ENCODE measurements at places on chromosomes 2 and 18. TPM values are rescaled to one million over a fixed set of nuclear protein-coding genes. Genes with fewer than 3 reads are reported as not detected.

HAAO gene
- total RNA-seq: 188 TPM

GPR75 gene
- total RNA-seq: 1.6 TPM

KIF1A gene
- 1.1 TPM for total RNA-seq

MGAT4A gene
- total RNA-seq: 6.9 TPM

EML6 gene
- 1.6 TPM for total RNA-seq

POTEE gene
- not detected for total RNA-seq

TUBA3E gene
- total RNA-seq: not detected

LBX2 gene
- total RNA-seq: 7.7 TPM

UCN gene
- total RNA-seq: 2.2 TPM

KHK gene
- 267 TPM for total RNA-seq

TEX44 gene
- not detected for total RNA-seq

C18orf54 gene
- 0.35 TPM for total RNA-seq

ICA1L gene
- total RNA-seq: 0.63 TPM

CYTIP gene
- 1.1 TPM for total RNA-seq

UPP2 gene
- 0.91 TPM for total RNA-seq

NCL gene
- 126 TPM for total RNA-seq

MYO3B gene
- total RNA-seq: not detected

CLEC4F gene
- not detected for total RNA-seq

DSG2 gene
- 10.9 TPM for total RNA-seq

CEP192 gene
- total RNA-seq: 9.5 TPM

GMCL1 gene
- 5.4 TPM for total RNA-seq

ANKRD30BL gene
- not detected for total RNA-seq

NTSR2 gene
- not detected for total RNA-seq

GPR45 gene
- not detected for total RNA-seq

ASXL3 gene
- 2.6 TPM for total RNA-seq

TACR1 gene
- total RNA-seq: 0.03 TPM

RESP18 gene
- total RNA-seq: not detected

CFC1B gene
- total RNA-seq: not detected

CDH19 gene
- total RNA-seq: 2.3 TPM

TNFAIP6 gene
- total RNA-seq: not detected

SOX11 gene
- total RNA-seq: 0.05 TPM

SUCLG1 gene
- 82.0 TPM for total RNA-seq
